ENCODE measurements at places on chromosomes 12 and 14.
A peak's percentile ranks its signal among the peaks of the same experiment; 100 is the strongest.

DNA sequence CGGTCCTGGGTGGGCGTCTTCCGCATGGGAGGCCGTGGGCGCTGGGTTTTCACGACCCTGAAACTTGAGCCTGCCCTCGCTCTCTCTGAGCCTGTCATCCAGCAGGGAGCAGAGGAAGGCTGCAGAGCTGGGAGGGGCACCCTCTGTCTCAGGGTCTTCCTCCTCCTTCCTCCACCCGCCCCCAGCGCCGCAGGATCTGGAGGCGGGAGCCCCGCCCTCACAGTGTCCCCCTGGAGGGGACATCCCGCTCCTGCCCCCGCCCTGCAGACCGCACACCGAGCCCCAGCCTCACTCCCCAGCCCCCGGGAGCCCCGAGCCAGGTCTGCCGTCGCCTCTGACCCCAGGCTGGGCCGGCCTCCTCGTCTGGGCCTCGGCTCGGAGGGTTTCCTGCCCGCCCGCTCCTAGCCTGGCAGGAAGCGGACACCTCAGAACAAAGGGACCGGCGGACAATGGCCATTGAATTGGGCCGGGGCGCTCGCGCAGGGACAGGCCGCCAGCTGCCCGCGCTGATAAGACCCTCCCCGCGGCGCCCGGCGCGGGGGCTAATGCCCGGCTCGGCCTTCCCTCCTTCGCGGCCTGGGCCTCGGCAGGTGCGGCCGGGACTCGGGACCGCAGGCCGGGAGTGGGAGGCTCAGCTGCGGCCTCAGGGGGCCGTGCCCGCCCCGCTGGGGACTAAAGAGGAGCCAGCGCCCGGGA, 15.3 kb upstream of the NUDT14 start:
- no peak for DNase-seq
- H3K27ac ChIP-seq = no peak overlapping the region
- H3K27me3 ChIP-seq = peaks cover 4% of the 10 kb centered on the region
- H3K4me1 ChIP-seq = peaks cover 34% of the 10 kb centered on the region
- H3K36me3 ChIP-seq = no peaks in the 10 kb centered on the region

DNA sequence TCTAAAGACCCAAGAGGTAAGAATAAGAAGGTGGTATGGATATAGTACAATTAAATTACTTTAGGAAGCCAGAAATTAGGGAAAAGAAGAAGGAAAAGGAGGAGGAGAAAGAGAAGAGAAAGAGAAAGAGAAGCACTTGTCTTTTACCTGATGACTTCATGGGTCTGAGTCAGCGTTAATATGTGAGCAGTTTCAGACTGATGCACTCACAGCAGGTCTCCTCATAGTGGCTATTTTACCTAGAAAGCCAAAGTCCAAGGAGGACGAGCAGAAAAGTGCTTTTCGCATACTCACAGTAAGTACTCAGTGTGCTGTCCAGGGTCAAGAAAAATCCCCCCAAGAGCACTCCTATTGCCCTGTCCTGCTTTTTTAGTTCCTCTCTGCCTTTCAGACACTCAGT, 222.1 kb downstream of the C12orf42 start:
- no peak overlapping the region for H3K27ac ChIP-seq
- no peaks in the 10 kb centered on the region for H3K36me3 ChIP-seq
- H3K4me3 ChIP-seq = no peak overlapping the region

- peaks cover 42% of the 10 kb centered on the region for H3K4me1 ChIP-seq
- DNase-seq = no peak
- no peaks in the 10 kb centered on the region for H3K27me3 ChIP-seq
- no peak overlapping the region for H3K27ac ChIP-seq
These were observed 372.9 kb downstream of the DPF3 start for GRCh38 chr14:72521045-72521444.

DNA sequence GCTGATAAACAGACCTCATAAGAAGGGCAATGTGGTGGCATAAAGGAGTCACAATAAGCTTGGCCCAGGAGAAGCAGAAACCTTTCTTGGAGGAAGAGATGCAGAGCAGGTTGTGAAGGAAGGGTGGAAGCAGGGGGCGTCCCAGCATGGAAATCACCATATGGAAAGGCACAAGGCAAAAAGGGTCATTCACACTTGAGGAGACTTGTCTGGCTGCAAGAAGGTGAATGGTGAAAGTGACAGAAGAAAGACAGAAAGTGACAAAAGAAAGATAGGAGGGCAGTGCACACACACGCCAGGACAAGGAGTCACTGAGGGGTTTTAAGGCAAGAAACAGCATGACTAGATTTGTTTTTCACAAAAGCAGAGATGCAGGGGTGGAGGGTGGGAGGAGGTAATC, 38.3 kb downstream of the GALNT4 start:
- H3K27me3 ChIP-seq = no peaks in the 10 kb centered on the region
- DNase-seq = no peak
- H3K27ac ChIP-seq = no peak overlapping the region
- no peak overlapping the region for H3K4me3 ChIP-seq

DNA sequence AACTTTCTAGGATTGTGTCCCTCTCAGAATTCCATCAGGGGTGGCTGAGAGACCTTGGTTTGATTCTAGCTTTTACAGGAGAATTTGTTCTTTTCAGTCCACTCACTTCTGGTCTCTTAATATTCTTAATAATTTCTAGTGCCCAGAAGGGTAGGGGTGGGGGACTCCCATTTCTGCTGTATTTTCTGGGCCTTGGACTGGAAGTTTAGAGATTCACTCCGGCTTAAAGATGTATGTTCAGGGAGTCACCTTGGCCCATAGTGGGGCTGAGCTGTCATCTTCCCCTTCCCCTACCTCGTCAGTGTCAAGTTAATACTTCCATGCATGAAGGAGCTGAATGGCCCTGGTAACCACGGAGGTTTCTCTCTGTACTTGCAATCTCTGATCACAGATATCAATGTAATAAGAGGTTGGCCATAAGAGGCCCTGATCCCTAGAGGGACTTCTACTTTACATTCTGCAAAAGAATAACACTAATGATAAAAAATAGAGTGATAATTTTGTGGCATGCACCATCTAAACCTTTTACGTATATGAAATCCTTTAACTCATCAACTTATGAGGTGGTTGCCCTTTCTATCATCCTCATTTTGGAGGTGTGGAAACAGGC, 6.7 kb downstream of the KRT81 start:
- H3K36me3 ChIP-seq = no peaks in the 10 kb centered on the region
- no peak overlapping the region for H3K4me3 ChIP-seq
- H3K27ac ChIP-seq = no peak overlapping the region
- DNase-seq = no peak

DNA sequence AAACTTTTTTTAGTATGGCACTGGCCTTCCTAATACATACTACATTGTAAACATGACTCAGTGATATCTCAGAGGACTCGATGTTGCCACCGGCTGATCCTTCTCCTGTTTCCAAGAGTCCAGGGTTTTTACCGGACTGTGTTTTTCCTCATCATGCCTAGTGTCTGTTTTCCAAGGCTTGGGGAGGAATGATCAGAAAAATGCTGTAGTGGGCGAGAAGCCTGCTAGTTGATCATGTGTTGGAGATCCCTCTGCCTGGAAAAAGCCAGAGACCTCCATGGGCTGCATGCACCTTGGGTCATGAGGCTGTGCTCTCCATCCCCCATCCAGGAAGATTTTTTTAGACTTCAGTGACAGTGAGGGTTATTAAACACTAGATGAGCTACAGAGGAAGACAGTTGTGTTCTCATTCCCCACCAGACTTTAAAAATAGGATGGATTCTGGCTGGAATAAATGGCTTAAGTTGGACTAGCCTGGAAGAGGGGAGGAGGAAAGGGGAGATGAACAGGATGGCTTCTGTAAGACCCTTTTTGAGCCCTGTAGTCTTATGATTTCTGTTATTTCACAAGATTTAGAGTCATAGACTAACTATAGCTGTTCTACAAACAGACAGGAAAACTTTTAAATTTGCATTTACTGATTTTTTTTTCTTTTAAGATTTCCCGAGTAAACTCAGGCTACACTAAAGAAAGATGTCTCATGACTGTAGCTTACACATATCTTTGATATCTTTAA, 145.7 kb downstream of the SAMD4A start:
- no peak overlapping the region for H3K27ac ChIP-seq
- no peak for DNase-seq
- H3K36me3 ChIP-seq = no peaks in the 10 kb centered on the region
- no peak overlapping the region for H3K4me3 ChIP-seq

GRCh38 chr12:6551496-6552139, 4.2 kb downstream of the IFFO1 start:
- peaks cover 54% of the 10 kb centered on the region for H3K4me1 ChIP-seq
- H3K36me3 ChIP-seq = peaks cover 63% of the 10 kb centered on the region
- no peaks in the 10 kb centered on the region for H3K27me3 ChIP-seq
- no peak overlapping the region for H3K4me3 ChIP-seq
- no peak for DNase-seq

DNA sequence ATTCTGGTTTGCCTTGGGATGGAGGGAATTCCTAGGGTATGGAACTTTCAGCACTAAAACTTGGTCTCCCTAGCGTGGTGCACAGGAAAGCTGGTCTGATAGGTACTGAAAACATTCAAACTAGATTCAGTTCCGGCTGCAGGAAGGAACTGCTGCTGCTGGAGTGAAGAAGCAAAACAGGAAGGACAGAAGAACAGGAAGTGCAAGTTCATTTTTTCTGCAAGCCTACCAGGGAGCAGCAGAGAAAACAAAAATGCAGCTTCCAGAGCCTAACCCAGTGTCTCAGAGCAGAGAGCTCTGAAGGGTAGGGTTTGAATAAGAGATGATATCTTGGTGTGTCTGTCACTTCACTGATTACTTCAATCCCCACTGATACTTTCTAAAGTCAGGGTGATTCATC, 165.2 kb downstream of the VRK1 start:
- H3K27me3 ChIP-seq = no peaks in the 10 kb centered on the region
- H3K36me3 ChIP-seq = no peaks in the 10 kb centered on the region
- peak; percentile 21 for DNase-seq
- H3K27ac ChIP-seq = peak overlapping the region; percentile 78
- H3K4me3 ChIP-seq = no peak overlapping the region
- peaks cover 61% of the 10 kb centered on the region for H3K4me1 ChIP-seq

DNA sequence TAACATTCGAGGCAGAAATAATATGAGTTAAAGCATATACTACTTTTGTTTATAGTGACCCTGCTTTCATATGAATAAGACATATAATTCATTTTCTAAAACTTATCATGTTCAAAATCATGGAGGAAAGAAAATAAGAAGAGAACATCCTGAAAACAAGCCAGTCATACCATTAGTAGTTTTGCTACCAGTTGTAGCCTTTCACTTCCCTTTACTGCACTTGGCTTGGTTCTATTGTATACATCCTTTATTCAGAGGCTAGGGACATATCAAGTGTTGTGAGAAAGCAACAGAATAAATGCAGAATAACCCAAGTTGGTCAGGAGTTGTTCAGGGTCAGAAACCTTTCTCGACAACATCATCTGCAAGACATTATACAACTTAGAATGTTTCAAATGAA, 598.7 kb downstream of the SOX5 start:
- no peaks in the 10 kb centered on the region for H3K27me3 ChIP-seq
- no peaks in the 10 kb centered on the region for H3K36me3 ChIP-seq
- no peaks in the 10 kb centered on the region for H3K4me1 ChIP-seq
- H3K4me3 ChIP-seq = no peak overlapping the region

DNA sequence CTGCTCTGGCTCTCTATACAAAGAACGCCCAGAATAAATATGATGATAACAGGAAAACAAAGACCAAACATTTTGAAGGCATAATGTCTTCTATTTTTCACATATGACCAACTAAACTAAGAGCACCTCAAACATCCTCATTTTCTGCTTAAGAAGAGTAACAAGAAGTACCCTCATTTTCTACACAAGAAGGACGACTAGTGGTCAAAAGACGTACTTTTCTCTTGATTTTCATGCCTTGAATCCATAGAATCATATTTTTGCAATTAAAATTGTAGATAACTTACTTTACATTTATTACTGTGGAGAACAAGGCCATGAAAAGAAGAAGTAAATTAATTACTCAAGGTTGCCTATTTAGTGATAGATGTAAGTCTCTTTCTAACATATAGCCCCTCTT, 358.6 kb downstream of the DUSP6 start:
- no peak overlapping the region for H3K4me3 ChIP-seq
- no peaks in the 10 kb centered on the region for H3K27me3 ChIP-seq
- H3K27ac ChIP-seq = no peak overlapping the region
- H3K36me3 ChIP-seq = no peaks in the 10 kb centered on the region

DNA sequence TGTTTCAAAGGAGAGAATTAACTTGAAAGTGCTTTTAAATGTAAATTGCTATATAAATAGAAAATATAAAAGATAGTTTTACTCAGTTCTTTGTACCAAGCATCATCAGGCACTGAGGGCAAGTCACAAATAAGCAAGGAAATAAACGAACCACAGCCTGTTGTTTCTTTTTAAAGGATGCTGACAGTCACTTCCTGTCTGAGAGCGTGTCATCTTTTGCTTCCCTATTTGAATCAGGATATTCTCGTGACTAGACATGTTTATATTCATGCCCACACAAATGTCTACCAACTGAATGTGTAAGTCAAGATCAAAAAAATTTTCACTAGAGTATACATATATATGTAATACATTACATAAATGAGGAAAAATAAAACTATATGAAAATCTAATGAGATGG, 31.4 kb upstream of the SLC2A13 start:
- H3K4me3 ChIP-seq = no peak overlapping the region
- H3K27me3 ChIP-seq = no peaks in the 10 kb centered on the region
- H3K27ac ChIP-seq = no peak overlapping the region
- no peak for DNase-seq

Measured in T-cell (primary cell).